ENCODE measurements at places on chromosomes 1 and 21.

DNA sequence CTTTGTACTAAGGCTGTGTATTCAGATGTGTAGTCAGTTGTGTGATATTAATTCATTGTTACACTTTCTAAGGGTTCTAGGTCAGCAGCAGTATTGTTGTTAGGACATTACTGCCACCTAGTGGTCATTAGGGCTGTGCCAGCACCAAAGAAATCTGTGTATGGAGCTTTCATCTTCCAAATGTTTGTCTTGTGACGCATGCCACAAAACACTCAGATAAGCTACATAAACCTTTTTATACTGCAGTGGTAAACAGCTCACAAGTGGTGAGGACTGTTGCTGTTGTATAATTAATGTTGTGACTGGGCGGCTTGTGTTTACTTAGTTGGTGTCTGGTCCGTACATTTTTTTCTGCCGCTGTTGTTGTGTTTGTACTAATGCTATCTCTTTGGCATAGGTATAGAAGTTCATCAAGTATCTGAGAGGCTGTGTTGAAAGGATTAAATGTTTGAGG is 51.7 kb downstream of the S1PR1 start:
- peak; percentile 36 for DNase-seq

- DNase-seq: no peak
Measured at GRCh38 chr1:34696981-34697380, 57.9 kb upstream of the GJB5 start.

GRCh38 chr1:24341260-24341659 is 22.1 kb downstream of the GRHL3 start:
- no peak for DNase-seq

DNA sequence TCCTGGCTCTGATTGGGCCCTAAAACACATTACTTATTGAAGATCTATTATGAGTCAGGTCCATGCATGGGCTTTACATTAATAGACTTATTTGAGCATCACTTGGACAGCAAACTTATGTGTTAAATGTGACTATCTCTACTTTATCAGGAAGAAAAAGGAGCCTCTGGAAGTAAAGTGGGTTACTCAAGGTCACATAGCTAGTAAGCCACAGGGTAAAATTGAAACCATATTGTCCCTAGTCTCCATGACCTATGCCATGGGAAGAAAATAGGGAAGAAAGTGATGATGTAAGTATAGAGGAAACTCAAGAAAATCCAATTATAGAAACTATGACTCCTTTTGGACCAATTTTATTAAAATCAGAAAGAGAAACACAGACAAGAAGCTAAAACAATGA is 555.3 kb downstream of the NUF2 start:
- no peak for DNase-seq

DNA sequence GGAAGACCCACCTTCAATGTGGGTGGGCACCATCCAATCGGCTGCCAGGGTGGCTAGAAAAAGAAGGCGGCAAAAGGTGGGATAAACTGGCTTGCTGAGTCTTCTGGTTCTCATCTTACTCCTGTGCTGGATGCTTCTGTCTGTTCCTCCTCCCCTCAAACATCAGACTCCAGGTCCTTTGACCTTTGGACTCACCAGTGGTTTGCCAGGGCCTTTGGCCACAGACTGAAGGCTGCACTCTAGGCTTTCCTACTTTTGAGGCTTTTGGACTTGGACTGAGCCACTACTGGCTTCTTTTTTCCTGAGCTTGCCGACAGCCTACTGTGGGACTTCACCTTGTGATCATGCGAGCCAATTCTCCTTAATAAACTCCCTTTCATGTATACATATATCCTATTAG is 55.9 kb downstream of the VCAM1 start:
- no peak for DNase-seq

GRCh38 chr21:32197896-32198295 is 81.0 kb downstream of the MIS18A start:
- DNase-seq: no peak

- no peak for DNase-seq
Measured at GRCh38 chr1:159902541-159902940, 2.6 kb upstream of the CFAP45 start.

Measured in stimulated activated CD4-positive, alpha-beta T cell treated with anti-CD3 and anti-CD28 coated beads, Interleukin-4, amount 100 ng/mL, for 4 hours (primary cell).